ENCODE measurements at places on chromosomes 4 and X. TPM values are rescaled to one million over a fixed set of nuclear protein-coding genes. Genes with fewer than 3 reads are reported as not detected.

- DNase-seq: peak; percentile 22
These were observed 181.1 kb downstream of the LARP7 start for GRCh38 chr4:112817933-112818593.

The GPR50 gene
- not detected for total RNA-seq

- DNase-seq: no peak
These were observed 1091.6 kb downstream of the C4orf33 start for GRCh38 chr4:130187587-130187986.

The GYPE gene
- 0.17 TPM for total RNA-seq

The ADD1 gene
- total RNA-seq: 270 TPM

DNA sequence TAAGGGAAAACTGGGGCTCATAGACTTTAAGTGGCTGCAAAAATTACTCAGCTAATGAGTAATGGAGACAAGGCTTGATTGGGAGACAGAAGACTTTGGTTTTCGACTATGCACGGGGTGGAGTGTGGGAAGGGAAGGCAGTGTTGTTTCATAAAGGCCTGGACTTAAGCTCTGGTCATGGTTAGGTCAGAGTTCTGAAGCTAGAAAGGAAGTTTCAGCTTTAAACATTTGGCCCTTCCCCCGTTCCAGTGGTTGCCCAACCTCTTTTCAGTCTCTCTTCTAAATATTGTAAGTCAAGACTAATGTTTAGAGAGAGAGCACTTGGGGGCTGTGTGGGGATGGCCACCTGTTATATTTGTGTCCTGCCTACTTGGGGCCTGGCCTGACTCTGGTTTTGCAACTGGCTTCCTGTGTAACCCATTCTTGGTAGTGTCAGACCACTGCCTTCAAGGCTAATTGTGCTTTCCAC is 21.0 kb downstream of the MSN start:
- DNase-seq: no peak

DNA sequence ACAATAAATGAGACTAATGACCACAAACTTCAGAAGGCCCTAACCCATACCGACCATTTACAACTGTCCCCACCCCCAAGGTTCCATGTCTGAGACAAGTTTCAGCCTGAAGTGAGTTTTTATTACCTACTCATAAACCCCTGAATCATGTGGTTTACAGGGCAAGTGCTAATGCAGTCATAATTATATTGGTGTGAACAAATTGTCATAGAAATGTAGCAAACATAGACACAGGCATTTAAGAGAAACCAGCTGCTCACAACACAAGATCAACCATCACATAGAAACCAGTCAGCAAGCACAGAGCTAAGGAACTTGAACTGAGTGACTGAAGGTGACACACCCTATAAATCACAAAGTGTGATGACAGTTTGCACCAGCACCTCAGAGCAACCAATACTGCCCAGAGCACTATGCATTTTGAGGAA is 173.8 kb upstream of the MID1 start:
- no peak for DNase-seq

- DNase-seq: peak; percentile 75
These were observed 96.0 kb upstream of the RAB40AL start for GRCh38 chrX:102840871-102841705.

- no peak for DNase-seq
These were observed 1459.9 kb downstream of the PCDH7 start for GRCh38 chr4:32180086-32180485.

The CTSO gene
- total RNA-seq: 9.3 TPM
